ENCODE measurements at places on chromosomes 7 and 10.

DNA sequence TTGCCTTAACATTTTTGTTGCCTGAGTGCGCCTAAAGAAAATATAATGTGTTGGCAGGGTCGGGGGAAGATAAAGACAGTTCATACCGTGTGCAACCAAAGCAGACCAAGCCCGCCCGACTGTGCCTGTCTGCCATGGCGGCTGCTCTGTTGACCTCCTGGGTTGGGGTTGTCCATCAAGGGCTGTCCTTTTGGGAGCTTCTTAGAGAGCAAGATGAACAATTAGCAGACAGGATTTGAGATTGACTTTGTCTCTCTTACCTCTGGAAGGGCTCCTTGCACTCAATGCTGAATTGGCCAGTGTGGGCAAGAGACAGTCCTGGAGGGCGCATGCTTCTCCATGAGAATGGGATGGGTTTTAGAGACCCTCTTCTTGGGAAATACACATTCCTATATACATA is 319.6 kb downstream of the GLRX3 start:
- no peak for DNase-seq

- DNase-seq = no peak
Observed at GRCh38 chr7:44128721-44129582, 5.6 kb upstream of the POLD2 start.

- no peak for DNase-seq
Observed at GRCh38 chr10:12595936-12596576, 246.7 kb downstream of the CAMK1D start.

- no peak for DNase-seq
Observed at GRCh38 chr7:131039836-131040235, 287.8 kb upstream of the MKLN1 start.

GRCh38 chr7:25843467-25843866 is 308.5 kb upstream of the NFE2L3 start:
- DNase-seq = no peak

All from stimulated activated CD8-positive, alpha-beta memory T cell treated with anti-CD3 and anti-CD28 coated beads, Interleukin-7, amount 100 ng/mL, for 48 hours (primary cell).